NCI-H345 (cell line): ENCODE measurements at places on chromosomes 7 and 10.

GRCh38 chr7:140696024-140696679 lies 356 bp upstream of the NDUFB2 start:
- DNase-seq = peak; percentile 94

GRCh38 chr7:19620470-19620869 lies 88.4 kb downstream of the POLR1F start:
- no peak for DNase-seq

DNA sequence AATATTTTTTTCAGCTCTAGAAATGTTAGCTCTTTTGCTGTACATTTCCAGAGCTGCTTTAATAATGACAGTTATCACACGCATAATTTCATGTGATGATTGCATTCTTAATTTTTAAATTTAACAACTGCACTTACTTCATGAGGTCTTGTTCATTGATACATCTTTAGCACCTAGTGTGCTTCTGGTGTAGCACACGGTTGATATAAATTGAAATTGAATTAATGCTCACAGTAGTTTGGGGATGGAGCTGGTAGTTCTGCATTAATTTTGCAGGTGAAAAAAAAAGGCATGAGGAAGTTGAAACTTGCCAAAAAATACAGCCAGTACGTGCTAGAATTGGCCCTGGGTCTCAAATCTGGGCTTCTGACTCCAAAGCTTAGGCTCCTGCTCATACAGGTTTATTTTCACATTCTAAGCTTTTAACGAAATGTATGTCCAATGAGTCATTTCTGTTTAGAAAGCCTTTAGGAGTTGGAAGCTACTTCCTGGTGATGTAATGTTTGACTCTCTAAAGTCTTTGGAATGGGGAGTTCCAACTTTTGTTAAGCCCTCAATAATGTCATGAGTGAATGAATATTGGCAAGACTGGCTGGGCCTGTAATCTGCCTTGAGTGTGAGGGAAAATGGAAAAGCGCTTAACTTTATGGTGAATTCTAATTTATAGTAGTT lies 62.5 kb downstream of the DAGLB start:
- DNase-seq = no peak

GRCh38 chr10:117221156-117221711 lies 19.7 kb upstream of the SLC18A2 start:
- peak; percentile 49 for DNase-seq

DNA sequence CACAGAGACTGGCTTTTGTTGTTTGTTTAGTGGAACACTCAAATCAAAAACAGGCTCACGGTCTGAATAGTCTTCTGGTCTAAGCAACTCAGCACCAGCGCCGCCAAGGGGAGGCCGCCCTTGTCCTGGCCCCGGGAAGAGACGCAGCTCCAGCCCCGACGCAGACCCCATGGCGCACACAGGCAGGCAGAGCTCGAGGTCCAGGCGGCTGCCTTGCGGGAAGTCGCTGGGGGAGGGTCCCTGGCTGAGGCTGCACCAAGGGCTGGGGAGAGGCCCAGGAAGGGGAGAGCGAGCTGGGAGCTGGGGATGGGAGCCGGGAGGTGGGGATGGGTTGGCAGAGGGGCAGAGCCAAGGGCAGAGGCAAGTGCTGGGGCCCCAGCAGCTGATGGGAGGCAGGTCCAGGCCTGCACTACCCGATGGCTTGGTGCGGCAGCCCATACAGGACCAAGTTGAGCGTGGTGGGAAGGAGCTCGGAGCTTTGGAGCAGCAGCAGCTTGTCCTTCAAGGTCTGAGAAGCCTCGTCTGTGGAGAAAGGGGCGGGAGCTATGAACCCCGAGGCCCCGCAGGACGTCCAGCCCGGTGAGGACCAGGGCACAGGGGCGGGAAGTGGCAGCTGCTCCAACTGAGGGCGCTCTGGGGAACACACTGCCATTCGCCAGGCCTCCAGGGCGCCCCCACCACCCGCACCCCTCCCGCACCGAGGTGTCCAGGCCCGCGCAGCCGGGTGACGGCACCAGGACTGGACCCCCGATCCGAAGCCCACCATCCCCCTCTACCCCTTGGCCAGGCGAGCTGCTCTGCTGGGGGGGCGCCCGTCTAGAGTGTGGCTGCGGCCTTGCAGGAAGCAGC lies 22.7 kb upstream of the NKX6-2 start:
- no peak for DNase-seq

DNA sequence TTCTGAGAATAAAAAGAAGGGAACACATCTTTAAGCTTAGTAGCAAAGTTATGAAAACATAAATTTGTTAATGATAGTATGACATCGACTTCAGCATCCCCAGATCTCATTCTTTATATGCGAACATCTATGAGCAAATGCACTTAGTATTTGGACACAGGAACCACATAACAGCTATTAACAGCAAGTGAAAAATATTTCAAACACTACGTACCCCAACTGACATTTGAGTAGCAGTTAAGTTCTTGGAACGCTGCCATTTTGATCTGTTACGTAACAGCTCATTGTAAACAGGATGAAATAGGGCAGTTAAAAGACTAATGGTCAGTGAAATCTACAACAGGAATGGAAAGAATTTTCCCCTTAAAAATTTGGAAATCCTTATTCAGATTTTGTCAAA lies 428.9 kb downstream of the TNS3 start:
- DNase-seq = peak; percentile 34

DNA sequence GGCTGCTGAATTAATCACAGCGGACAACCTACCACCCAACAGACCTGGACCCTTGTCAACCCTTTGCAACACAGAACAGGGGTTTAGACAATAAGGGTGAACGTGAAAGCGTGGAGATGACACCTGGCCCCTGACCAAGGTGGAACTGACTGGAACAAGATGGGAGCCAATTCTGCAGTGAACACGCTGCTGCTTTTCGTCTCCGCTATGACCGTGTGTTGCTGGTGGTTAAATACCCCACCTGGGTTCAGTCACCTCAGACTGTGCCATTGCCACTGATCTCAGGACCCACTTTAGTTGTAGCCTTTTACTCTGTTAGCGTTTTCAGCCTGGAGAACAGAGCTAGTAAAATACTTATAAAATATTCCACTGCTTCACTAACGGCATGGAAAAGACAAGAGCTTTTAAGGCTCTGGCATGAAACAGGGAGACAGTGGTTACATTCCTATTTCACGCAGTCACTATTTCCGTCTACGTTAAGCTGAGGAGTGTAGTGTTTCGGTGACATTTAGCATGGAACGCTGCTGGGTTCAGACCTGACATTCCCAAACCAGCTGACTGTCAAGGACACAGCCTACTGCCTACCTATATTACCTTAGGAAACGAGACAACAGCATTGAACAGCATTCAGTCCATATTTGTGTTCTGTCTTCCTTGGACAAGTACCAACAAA lies 119.5 kb upstream of the PRSS1 start:
- DNase-seq = no peak

- no peak for DNase-seq
Measured at GRCh38 chr10:34780818-34781380, 34.2 kb downstream of the PARD3 start.

GRCh38 chr7:134646425-134647305 lies at the start of gene BPGM:
TSS of gene BPGM (plus strand) at chr7:134646853. CDS start at chr7:134661508, 14,655 bp downstream.
- peak; percentile 100 for DNase-seq

DNA sequence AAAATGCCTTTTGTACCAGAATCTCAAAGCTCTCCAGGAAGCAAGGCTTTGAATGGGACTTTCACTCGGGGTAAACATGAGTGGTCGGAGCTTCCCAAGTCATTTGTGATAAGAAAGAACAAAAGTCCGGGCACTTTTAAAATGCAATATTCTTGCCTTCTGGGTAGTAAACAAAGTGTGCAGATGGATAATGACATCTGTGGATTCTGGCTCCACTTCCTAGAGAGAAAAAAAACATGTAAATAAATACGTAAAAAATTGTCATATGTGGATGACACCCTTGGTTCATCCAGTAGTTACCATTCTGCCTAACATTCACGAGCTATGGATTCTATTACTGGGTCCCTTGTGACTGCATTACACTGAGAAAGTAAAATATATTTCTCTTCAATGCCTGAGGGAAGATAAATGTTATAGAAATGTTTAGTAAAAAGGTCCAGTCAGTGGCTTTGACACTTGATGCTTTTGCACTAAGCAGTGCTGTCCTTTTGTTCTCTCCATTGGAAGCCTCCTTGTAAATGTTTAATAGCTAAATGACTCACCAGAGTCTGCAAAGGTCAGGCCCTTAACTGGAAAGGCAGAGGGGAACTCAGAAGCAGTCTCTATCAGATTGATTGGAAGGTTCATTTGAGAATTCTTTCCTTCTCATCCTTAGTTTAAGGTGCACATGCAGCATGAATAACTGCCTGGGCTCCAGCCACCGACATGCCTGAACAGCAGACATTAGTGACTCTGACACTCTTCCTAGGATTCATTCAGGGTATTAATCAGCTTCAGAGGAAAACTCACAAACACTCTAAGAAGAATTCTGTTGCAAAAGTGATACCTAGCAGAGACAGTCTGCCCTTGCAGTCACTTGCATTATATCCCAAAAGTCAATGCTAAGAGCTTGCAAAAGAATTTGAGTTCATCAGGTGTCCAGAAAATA lies 11.7 kb upstream of the EDRF1 start:
- DNase-seq = no peak

DNA sequence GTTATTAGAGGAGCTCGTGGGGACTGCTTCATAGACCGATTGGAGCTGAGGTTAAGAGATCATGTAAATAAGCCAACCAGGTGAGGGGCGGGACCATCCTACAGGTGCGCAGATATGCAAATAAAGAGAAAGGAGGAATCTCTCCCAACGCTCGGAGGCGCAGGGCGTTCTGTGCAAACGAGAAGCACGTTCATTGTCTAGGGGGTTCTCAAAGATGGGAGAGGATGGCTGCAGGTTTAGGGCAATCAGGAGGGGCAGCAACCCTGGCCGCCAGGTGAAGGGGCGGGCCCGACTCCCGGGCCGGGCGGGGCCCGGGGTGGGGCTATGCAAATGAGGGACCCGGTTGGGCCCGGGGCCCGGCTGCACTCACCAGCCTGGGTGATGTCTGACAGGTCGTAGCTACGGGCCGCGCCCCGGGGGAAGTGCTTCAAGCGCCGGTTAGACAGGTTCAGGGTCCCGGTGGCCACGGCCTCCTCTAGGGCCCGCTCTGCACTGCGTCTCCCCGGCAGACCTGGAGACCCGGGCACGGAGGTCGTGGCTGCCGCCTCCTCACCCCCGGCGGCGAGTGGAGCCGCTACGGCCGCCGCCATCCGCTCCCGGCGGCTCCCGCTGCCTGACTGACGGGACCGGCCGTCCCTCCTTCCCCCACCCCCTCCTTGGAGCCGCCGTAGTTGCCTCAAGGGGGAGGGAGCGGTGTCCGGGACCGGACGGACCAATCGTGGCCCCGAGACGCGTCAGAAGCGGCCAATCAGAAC lies at the start of gene LRCH4:
Gene LRCH4, minus strand, starts transcription at position 619 of the 755 bp plus-strand sequence. Its CDS starts 29 bp downstream, at position 590.
- DNase-seq = peak; percentile 63

DNA sequence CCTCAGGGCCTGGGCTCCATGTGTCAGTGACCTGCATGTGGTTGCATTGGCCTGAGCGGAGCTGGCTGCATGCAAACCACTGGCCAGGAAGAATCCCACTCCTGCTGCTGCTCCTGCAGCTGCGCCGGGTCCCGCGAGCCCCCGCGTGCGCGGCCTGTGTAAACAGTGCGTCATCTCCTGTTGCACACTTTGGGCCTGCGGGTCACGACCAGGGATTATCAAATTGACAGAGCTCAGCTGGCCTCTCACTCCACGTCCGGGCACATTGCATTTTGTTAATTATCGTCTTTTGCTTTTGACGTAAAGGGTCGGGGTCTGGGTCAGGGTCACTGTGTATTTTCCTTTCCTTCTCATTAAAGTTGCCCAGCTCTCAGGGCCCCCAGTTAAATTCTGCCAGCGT lies 132.6 kb downstream of the RGS10 start:
- DNase-seq = no peak

DNA sequence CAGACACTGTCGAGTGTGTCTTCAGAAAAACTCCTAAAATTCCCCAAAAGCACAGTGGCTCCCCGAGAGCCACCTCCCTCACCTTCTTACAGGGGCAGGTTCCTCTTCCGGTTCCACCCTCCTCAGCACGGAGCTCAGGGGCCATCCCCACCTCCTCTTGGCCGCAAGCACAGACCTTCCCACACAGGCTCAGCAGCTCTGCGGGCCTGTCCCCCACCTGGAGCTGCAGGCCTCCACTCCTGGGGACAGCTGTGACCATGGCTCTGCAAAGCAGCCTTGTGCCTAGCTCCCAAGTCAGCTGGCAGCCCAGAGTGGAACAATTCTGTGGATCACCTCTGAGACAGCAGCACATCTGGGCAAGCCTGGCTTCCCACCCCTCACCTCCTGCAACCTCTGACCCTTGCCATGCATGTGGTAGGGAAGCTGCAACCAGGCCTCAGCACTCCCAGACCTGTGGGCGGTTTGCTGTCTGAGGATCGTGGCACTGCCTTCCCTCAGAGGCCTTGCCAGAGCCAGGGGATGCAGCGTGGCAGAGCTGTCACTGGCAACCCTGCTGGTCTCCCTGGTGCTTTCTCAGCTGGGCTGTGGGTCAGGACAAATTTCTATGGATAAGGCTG lies 79.7 kb downstream of the ALOX5 start:
- no peak for DNase-seq

DNA sequence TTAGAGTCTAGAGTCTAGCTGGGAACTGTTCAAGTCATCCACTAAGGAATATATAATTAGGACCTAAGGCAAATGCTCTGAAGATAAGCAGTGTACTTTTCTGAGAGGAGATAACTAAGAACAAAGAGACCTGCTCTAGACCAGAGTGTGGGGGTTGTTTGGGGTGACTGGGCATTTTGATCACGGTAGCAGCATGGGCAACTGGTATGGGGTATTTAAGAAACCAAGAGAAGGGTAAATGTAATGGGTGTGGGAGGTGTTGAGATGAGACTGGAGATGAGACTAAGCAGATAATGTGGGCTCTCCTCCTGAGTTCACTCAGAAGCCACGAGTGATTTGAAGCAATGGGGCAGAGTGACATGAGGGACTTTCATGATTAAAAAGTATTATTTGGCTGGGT lies 1082.9 kb downstream of the GATA3 start:
- DNase-seq = no peak

GRCh38 chr10:132570771-132571649 lies 33.4 kb downstream of the INPP5A start:
- peak; percentile 55 for DNase-seq

- DNase-seq = no peak
Measured at GRCh38 chr7:65800890-65801341, 72.0 kb upstream of the VKORC1L1 start.

- DNase-seq = no peak
Measured at GRCh38 chr7:70477036-70478010, 654.6 kb upstream of the GALNT17 start.

GRCh38 chr10:11393858-11394257 lies 217.6 kb downstream of the USP6NL start:
- no peak for DNase-seq

DNA sequence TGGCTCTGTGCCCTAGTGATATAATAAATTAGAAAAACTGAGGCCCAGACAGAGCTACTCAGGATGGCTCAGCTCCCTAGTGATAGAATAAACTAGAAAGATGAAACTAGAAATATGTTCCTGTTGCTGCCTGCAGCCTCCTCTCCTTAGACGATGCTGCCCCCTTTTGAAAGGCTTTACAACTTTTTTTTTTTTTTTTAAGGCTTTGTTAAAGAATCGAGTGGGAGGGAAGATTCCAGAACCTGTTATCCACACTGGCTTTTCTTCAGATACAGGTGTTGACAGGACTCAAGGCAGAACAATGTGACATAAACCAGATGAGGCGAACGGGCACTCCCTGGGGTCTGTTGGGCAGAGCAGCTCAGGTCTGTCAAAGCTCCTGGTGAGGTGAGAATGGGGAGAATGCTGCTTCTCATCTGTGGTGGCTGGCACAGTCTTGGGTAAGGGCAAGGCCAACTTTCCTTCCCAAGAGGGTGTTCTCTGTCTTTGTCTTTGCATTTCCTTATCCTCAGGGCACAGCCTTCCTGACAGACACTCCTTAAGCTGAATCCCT lies 175.1 kb downstream of the COBL start:
- peak; percentile 28 for DNase-seq
